Cortex of kidney (tissue), 1 donor: ENCODE measurements at places on chromosomes 3 and 15.

DNA sequence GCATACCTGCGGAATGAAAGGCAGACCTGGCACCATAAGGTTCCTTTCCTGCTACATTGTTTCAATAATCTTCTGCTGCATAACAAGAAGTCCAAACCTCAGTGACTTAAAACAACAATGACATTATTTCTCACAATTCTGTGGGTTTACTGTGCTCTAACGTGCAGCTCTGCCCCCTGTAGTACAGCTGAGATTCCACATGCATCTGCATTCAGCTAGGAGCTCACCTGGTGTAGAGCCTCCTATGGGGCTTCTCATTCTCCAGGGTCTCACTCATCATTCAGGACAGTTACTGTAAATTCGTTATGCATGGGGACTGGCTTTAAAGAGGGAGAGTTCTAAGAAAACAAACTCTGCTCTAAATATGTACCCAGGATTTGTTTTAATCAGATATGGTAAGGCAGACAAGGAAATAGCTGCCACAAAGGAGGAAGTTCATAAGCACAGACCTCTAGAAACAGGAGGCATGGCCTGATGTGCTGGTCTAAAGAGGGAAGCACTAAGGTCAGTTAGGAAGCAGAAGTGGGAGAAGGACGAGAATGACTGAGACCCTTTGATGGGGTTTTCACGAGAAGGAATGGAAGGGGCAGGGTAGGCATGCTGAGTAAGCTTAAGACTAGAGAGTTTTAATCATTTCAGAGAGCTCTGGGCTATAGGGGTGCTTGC is 347.0 kb downstream of the NEK10 start:
- no peak for DNase-seq

GRCh38 chr3:10228248-10228950 is 19.9 kb upstream of the TATDN2 start:
- DNase-seq = no peak

DNA sequence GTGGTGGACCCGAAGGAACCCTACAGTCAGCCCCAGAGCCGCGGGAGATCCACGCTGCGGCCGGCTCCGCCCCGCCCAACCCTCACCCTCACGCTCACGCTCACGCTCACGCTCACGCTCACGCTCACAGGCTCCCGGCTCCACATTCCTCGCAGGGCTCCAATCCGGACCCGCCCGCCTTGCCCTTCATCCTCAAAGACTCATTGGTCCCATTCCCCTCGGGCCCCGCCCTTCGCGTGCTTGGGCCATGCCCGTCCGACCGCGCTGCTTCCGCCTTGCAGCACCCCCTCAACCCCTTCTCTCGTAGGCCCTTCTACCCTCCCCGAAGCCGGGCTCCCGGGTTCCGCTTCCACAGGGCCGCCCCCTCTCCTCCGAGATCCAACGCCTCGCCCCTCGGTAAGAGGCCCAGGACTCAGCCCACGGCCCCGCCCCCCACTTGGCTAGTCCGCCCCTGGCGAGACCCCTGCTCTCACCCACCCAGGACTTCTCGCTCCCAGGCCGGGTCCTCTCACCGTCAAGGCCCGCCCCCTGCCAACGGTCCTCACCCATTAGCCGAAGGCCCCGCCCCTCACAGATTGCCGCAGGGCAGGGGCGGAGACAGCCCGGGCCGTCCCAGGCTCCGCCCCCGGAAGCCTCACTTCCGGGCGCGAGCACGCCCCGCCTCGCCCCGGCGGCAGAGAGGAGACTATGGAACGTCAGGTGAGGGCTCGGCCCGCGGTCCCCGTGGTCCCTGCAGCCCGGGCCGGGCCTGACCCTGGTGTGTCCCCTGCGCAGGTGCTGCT is at the start of gene APEH:
TSS of gene APEH (plus strand) at position 637 of the 782 bp plus-strand sequence. CDS start at position 688, 51 bp downstream.
- DNase-seq = no peak

GRCh38 chr3:63092515-63092914 is 185.6 kb upstream of the SYNPR start:
- no peak for DNase-seq

DNA sequence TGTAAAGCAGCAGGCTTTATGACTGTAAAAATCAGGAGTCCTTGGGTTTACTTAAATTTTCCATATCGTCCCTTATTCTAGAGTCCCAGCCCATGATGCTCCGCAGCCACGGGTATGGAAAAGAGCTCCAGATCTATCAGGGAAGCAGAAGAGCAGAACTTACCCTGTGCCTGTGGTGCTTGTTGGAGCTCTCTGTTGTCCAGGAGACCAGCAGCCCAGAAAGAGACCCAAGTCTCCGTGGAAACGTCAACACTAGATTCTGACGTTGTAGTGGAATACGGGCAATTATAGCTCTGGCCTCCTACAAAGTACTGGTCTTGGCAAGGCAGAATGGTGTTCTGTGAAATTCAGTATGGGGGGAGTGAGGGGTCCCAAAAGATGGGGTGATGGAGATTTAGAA is 2.0 kb downstream of the GMNC start:
- no peak for DNase-seq

DNA sequence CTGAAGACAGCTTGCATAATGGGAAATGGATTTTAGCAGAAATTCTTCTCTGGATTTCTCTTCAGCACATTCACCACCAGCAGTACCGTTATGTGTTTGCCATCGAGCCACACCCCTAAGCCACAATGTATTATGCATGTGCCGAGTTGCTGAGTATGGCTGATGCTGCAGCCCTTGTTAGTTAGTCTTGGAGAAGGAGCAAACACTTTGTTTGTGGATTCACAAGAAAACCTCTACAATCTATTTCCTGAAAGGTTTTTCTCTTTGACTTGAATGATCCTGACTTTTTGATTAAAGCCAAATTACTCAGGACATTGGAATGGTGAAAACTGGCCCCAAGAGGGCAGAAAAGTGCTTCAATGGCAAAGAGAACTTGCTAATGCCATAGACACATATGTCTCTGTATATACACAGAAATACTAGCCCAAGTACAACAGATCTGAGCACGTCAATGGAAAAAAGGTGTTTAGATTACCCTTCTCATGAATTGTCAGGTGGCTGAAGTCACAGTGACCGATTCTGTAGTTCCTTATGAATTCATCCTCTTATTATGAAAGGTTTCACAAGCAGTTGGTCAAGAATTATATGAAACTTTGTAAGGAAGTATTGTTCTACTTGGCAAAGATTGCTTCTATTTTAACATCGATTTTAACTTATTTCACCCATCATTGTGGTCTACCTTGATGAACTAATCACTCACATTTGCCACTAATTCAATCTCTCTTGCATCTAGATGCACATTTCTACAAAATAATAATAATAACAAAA is 103.0 kb downstream of the P3H2 start:
- DNase-seq = no peak

DNA sequence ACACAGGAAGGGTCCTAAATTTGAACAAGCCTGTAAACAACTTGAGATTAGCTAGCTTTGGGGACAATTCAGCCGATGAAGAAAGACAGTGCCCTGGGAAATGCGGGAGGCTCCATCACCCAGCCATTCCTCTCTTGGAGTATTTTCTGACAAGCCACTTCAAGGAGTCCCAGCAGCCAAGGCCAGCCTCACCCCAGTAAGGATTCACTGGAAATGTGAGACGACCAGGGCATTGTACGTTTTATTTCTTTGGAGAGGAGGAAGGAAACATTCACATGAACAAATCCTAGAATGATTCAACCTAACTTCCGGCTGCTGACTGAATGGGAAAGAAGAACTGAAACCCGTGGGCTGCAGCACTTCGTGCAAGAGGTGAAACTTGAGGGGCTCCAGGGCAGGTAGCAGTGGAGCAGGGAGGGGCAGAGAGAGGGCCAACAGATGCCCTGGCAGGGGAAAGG is 116.4 kb upstream of the ARHGEF3 start:
- no peak for DNase-seq

DNA sequence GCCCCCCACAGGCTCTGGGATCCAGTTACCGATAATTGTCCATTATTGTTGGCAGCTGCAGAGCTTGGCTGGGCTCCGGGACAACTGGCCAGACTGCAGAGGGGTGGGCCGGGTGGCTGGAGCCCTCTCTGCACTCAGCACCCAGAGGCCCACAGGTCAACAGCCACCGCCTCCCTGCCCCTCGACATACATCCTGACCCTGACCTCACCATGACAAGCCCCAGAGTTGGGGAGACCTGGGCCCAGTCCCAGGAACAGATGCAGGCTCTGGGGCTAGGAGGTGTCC is 22.4 kb downstream of the PTH1R start:
- DNase-seq = no peak

DNA sequence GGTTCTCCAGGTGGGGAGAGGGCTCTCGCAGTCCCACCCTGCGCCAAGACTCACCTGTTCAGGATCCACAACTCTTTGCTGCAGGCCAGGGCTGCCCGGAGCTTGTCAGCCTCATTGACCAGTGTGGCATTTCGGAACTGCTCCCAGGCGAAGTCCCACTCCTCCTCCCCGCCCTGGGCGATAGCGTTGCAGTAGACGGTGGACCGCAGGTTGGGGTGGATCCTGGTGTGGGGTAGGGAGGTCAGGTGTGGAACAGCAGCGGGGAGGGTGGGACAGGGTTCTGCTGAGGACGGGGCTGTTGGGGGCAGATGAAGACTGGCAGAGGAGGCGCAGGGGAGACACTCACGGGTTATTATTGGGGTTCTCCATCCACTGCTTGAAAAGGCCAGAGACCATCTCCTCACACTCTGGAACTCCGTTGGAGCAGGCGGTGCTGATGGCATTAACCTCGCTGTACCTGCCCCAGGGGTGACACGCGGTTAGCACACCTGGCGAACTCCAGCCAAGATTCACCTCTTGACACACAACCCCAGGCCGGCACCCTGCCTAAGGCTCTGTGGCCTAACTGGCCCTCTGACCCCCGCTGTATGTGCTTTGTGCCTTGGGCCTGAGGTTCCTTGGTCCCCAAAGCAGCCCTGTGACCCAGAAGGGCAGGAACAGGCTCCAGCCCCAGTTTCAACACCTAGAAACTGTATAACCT is 16.1 kb downstream of the MESP2 start:
- no peak for DNase-seq

GRCh38 chr3:193599393-193599792 is 6.4 kb downstream of the OPA1 start:
- DNase-seq = no peak

DNA sequence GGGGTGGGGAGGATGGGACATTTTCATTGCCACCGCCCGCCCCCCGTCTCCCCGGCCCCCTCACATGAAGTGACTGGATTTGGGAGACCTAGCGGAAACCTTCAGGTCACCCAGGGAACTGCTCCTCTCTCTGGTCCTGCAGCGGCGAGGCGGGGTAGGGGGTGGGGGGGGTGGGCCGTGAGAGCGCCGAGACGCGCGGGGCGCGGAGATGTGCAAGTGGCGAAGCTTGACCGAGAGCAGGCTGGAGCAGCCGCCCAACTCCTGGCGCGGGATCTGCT is 712 bp upstream of the MME start:
- no peak for DNase-seq

DNA sequence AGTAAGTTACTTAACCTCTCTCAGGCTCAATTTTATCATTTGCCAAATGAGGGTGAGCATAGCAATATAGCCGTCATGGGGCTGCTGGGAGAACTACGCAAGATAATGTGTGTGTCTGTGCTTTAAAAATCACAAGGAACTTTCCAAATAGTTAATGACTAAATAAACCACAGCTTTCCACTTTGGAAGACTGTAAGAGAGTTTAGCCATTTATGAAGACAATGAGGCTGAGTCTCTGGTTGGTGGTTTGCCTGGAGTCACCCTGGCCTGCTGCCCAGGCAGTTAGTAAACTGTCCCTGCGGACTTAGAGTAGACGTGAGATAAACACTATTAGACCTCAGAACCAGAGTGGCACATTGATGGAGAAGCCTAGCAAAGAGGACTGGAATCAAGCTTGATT is 357.7 kb downstream of the CLSTN2 start:
- DNase-seq = no peak

GRCh38 chr3:8964436-8965370 is 1.4 kb upstream of the RAD18 start:
- no peak for DNase-seq

GRCh38 chr3:196486263-196486662 is 17.3 kb downstream of the RNF168 start:
- DNase-seq = no peak

DNA sequence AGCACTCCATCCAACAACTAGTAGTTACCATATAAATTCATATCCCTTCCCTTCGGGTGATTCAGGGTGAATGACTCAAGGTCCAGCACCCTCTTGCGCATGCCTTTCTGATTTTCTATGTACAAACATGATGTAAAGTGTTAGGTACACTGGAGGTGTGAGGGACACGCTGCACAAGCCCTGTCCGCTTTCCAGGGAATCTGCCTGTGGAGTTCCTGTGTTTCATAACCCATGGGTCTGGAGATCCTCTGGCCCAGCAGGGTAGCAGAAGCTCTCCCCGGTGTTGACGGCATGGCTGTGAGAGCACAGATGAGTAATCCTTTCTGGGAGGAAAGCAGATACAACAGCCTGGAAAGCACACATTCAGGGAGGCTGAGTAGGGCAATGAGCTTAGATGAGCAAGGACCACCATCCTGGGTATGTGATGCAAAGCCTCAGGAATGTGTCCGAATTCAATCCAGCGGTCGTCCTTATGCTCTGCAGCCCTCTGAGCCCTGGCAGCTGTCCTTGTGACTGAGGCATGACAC is 142.9 kb upstream of the TP63 start:
- DNase-seq = no peak

DNA sequence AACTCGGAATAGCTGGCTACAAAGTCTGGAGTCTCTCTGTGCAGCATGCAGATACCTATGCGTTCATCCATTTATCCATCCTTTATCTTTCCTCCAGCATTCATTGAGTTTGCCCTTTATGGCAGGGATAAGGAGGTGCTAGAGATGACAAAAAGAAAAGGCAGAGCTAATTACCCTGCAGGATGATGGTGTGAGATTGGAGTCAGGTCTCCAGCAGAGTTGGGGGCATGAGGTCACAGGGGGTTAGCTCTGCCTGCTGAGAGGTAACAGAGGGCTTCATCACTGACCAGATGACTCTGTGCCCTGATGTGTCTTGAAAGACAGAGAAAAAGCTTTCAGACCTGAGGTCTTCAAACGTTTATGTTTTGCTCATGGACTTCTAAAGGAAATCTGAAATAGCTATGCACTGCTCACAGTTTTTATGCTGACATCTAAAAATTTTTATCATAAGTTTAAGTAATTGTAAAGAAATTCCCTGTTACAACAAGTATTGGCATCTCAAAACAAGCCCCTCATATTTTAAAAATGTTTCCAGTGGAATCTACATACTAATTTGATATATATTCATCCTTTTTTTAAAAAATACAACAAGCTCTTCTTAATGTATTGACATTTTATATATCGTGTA is 132.3 kb upstream of the ANKRD28 start:
- no peak for DNase-seq

- no peak for DNase-seq
Observed at GRCh38 chr3:183439515-183439914, 11.1 kb upstream of the MCF2L2 start.

GRCh38 chr15:39184701-39185390 is 396.0 kb upstream of the THBS1 start:
- no peak for DNase-seq

DNA sequence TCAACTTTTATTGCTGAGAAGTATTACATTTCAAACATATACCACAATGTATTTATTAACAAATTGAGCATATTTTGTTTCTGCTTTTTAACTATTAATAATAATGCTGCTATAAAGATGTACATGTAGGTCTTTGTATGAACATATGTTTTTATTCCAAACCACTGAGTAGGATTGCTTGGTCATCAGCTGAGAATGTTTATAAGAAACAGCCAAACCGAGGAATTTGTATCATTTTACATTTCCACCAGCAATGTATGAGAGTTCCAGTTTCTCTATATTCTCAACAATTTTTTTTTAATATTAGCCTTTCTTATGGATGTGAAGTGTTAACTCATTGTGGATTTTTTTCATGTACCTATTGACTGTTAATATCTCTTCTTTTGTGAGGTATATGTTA is 119.5 kb upstream of the MDFIC2 start:
- no peak for DNase-seq
